CD4-positive, alpha-beta T cell treated with Interleukin-15 for 4 hours (primary cell): ENCODE measurements at places on chromosomes 4 and X.

DNA sequence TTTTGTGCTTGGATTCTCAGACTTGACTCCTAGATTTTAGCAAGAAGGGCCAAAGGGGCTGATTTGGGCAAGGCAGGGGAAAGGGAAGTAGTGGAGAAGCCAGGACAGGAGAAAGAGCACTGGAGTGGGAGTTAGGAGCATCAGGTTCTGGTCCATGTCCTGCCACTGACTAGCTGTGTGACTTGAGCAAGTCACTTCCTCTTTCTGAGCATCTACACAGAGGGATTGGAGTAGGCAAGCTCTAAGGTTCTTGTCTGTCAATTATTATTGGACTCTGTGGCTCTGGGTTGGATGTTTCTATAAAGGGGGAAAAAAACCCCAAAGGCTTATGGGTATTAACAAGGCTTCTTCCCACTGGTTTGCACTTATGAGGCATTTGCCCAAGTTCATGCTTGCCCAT, 24.4 kb downstream of the PLAC1 start:
- no peak for DNase-seq

DNA sequence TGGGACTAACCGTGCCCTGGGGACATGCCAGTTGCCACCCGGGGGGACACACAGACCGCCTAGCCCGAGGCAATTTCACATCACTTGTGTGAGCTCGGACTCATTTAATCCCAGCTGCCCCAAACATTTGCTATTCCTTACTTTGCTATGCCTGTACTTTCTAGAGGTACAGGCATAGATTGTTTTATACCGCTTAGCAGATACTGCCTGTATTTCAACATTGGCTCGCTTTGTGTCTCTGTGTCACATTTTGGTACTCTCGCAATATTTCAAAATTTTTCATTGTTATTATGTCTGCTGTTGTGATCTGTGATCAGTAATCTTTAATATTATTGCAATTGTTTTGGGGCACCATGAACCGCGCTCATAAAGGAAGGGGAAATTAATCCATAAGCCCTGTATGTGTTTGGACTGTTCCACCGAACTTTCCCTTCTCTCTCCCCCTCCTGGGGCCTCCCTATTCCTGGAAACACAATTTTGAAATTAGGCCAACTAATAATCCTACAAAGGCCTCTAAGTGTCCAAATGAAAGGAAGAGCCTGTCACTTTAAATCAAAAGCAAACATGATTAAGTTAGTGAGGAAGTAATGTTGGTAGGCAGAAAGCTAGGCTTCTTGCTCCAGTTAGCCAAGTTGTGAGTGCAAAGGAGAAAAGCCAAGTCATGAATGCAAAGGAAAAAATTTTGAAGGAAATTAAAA, 568 bp upstream of the CASP6 start:
- no peak for DNase-seq

DNA sequence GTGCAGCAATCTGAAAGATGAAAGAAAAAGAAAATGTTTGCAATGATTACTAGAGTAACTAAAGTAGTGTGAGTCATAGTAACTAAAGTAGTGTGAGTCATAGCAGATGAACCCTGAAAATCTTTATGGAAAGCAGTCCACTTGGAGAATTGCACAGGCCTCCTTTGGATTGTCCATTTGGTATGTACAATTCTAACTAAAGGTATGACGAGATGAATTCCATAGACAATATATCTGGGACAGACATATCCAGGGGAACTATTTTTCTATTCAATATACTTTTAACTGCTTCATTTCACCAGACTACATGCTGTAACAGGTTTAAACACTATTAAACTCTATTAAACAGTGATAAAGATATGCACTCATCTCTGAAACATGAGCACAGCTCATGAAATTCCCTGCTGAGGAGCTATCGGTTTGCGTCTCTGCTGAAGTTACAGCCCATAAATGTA, 798.7 kb downstream of the PCDH7 start:
- no peak for DNase-seq

GRCh38 chr4:67700116-67700737, 728 bp downstream of the UBA6 start:
- DNase-seq = peak; percentile 25

GRCh38 chr4:143489106-143489505, 24.4 kb upstream of the SMARCA5 start:
- no peak for DNase-seq

DNA sequence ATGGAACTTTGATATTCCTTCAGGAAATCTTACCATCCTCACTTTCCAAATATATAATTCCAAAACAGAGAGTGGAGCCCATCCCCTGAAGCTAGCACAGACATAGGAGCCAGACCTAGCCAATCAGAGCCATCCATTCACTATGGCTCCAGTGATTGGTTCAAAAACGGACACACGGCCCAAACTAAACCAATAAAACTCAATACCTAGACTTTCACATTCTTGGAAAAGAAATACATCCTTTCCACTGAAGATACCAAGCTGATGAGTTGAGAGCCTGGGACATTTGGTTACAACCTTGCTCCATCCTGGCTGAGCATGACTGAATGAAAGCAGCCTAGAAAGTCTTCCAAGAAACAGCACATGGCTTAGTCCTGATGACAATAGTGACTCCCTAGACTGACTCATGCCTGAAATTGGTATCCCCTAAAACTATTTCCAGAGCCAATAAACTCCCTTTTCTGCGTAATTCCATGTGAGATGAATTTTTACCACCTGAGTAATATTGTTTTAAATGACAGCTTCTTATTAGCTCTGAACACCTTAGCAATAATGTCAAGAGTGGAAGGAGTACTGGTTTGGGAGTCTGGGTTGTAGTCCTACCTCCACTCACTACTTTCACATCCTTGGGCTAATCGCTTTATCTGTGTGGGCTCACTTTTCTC, 189.6 kb upstream of the LNX1 start:
- no peak for DNase-seq

DNA sequence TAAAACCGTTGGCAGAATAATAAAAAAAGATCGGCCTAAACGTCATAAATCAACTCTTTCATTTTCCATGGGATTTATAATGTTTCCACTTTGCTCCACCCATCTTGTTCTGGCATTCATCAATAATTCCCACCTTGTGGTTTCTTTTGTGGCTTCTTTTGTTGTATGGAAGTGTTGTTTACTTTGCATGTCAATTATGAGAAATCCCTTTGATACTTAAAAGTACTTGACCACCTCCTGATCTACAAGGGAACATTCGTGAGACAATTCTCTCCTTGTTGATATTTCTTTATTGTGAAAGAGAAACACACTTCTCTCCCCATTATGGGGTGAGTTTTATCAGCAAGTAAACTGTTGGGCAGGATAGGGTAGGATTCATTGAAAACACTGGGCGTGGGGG, 2.8 kb downstream of the AMELX start:
- DNase-seq = no peak

GRCh38 chr4:6720202-6720699, 4.3 kb downstream of the BLOC1S4 start:
- peak; percentile 79 for DNase-seq

DNA sequence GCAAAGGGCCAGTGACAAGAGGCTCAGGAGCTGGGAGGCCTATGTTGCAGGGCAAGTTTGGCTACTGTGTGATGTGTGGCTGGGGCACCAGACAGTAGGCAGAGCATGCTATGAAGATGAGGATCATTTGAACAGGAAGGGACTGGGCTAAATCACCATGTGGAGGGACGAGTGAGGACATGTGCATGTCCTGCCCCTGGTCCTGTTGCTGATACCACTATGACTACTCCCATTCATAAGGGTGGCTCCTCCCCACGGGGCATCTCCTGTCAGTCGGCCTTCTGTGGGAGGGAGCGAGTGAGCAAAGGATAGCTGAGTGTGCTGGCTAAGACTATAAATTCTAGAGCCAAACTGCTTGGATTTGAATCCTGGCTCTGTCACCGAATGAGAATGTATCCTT, 139.2 kb downstream of the TMEM164 start:
- DNase-seq = no peak

DNA sequence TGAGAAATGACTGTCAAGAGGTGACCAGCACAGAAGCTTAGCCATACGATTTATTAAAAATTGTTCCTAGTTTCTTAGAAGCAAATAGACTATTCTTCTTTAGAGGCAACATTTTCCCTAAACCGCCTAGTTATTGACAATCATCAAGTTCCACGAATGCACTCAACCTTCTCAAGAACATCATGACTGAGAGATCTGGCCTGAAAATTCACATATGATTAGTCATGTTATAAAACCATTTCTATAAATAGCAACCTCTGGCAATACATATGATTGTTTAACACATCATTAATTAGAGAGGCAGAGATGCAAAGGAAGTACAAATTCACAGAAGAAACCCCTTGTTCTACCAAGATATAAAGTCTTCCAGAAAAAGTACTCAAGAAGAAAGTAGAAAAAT, 6.7 kb downstream of the NUP62CL start:
- DNase-seq = no peak

- DNase-seq = no peak
These were observed 100.1 kb upstream of the ATXN3L start for GRCh38 chrX:13419918-13420317.

- DNase-seq = no peak
These were observed 12.8 kb downstream of the SMIM10L2A start for GRCh38 chrX:135434258-135435138.

GRCh38 chr4:23667659-23668058, 222.2 kb downstream of the PPARGC1A start:
- DNase-seq = no peak

DNA sequence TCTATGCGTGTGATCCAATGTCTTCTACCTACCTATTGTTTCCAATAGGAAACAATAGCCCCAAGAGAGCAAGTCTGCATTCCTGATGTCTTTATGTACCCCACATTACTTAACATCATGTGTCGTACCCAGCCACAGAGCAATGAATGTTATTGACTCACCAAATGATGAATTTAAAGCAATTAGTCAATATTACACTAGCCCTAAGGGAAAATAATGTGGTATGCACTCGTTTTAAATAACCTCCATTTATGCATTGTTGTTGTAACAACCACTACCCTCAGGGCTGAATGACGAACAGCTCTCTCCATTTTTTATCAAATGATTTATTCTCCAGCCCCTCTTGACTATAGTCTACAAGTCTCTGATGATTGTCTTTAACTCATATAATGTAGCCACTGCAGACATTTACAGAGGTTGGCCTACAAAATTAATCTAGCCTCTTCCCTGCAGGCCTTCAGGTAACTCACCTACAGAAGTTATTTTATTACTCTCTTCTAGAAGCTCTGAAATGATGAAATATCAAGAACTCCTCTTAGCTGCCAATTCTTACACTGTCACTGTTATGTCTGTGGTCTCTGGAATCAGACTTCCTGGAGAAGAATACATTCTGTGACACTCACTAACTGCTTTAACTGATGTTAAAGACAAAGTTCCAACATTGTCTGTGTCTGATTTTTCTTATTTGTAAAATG, 601.7 kb upstream of the GRIA3 start:
- DNase-seq = no peak

DNA sequence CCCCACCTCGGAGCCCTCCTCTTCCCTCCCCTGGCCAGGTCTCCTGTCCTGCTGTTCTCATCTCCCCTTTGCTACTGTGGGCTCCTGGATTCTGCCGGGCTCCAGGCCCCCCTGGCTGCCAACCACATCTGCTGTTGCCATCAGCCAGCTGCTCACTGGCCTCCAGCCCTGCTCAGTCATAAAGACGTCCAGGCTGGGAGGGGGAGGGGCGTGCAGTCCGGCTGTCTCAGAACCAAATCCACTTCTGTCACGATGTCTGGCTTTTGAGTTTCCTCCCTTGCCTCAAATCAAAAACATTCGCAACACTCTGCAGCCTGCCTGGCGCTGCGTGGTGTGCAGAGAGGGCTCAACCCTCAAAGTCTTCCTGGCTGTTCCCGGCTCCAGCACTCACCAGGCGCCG, 7.1 kb downstream of the RASL11B start:
- DNase-seq = no peak

DNA sequence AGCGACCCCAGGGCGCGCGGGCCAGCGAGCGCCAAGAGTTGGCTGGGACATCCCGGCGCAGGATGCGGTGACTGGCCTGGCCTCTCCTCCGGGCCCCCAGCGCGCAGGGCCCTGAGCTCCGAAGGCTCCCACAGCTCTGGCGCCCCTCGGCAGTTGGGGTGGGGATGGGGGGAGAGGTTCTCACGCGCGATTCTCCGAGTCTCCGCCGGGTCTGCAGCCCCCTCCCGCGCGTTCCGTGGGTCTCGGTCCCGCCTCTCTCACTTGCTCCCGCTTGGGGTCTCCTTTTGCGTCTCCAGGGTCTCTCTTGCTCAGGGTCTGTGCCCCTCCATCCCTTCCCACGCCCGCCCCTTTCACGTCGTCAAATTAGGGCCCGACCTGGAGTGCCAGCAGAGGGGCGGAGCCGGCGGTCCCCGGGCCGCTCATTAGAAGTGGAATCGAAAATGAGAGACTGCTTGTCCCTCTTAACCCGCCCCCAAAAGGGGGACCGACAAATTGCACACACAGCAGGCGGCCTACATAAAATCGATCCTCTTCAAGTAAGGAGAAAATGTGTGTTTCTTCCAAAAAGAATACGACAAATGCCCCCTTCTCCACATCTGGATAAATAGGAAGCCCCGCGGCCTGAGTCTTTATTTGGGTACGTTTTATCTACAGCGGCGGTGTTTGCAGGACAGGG, 877 bp upstream of the NKX1-1 start:
- DNase-seq = no peak

GRCh38 chrX:22969411-22969810, 30.3 kb upstream of the DDX53 start:
- no peak for DNase-seq

DNA sequence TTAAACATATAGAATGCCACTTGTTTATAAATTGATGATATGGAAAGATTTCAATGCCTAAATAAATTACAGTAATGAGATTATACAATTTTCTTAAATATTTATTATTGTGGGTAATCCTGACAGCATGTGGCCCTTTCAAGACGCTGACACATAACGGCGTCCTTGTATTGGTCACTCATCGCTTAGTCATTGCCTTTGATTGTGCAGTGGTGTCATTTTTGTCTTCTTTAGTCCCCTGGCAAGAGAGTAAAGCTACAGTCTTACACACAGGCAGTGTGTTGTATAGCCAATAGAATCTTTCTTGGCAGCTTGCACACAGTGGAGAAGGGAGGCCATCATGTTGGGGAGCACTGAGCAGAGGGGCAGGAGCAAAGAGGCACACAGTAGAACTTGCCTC, 361.8 kb upstream of the GALNT7 start:
- DNase-seq = no peak

DNA sequence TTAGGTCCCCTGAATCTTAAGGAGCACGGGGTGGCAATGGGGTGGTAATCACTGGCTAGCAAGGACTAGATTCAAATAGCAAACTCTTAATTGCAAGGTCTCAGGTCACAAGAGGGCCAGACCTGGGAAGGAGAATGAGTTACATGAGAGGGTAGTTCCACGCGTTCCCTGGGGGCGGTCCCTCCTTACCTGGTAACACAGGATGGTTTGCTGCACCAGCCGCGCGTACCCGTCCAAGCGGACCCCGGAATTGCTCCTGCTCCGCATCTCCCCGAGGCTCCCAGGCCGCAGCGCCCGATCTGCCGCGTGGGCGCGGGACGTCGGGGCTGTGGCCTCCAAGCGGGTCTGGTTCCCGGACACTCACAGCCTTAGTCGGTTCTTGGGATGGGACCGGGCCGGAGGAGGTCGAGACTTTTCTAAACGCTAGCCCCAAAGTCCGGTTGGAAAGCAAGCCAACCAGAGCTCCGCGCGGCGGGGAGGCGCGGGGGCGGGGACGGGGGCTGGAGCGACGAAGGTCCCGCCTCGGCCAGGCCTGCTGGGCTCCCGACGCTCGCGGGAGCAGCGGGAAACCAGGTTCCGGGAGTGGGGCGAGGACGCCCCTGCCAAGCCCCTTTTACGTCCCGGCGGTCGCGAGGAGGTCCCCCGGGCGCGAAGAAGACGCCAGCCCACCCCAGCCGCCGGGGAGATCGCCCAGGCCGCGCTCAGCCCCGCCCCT, at the start of gene PHKA2:
TSS of gene PHKA2 (minus strand) at position 449 of the 715 bp plus-strand sequence. CDS start at position 267, 182 bp downstream.
- DNase-seq = no peak
